AG08395 (cell line): ENCODE measurements at places on chromosomes 11 and 22.

GRCh38 chr11:87473174-87473573, 435.4 kb downstream of the TMEM135 start:
- DNase-seq, result peak; percentile 72

DNA sequence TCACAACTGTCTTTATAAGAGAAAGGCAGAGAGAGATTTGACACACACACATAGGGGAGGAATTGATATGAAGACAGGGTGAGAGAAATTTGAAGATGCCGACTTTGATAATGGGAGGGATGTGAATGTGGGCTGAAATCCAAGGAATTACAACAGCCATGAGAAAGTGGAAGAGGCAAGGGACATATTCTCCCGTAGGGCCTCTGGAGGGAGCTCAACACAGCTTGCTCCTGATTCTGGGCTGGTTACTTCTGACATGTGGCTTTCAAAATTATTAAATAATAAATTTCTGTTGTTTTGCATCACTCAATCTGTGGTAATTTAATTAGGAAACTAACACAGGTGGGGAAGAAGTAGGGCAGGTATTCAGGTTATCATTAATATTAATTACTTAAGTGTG, 282.9 kb downstream of the LUZP2 start:
- no peak for DNase-seq

DNA sequence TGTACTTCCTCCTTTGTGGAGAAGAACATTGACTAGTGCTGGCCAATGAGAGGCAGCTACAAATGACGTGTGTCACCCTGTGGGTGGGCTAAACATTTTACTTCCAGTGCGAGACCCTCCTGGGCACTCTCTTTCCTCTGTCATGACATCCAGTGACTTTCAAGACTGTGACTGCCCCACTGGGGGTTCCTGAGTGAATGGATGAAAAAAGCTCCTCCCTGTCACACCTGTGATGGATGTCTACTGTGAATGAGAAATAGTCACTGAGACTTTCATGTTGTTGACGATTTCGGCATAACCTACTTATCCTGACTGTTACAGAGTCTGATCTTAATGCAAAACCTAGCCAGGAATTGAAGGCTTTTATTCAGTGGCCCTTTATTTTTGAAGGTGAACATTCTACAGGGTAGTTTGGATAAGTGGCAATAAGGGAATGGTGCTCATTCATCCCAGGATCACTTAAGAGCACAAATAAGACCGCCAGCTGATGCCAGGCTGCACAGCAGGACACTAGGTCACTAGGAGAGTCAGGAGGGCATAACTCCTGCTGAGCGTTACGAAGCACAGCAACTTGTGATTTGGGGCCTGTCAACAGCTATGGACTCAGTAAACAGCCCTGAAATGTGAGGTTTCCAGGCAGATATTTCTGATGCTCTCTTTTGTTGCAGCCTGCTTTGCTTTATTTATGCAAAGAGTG, 636.6 kb downstream of the NTM start:
- DNase-seq, result no peak

DNA sequence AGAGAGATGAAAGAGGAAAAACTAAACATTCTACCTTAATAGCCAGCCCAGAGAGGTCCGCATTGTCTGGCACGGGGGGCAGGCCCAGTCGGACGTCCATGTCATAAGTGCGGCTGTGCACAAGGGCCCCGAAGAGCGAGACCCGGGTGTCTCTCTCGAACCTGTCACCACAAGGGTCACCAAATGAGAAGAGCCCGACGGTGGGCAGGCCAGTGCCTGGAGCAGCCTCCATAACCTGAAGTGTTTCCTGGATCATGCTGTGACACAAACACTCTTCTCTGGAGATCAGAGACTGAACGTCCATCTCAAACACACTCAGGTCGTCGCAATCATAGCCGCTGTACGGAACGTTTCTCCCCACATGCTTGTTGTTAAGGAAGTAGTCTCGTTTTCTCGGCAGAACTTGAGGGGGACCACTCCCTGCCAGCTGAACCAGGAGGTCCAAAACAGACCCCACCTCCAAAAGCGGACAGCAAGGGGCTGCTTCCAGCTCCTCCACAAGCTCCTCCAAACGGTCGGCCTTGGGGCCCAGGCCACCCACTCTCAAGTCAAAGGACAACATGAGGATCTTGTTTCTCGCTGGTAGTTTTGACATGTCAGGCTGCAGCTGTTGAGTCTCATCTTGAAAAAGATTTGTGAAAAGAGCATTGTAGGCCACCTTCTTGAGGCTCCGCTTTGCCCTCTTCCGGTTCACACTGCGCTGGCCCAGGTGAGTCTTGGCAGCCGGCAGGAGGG, 971 bp downstream of the TUBGCP6 start:
- no peak for DNase-seq

DNA sequence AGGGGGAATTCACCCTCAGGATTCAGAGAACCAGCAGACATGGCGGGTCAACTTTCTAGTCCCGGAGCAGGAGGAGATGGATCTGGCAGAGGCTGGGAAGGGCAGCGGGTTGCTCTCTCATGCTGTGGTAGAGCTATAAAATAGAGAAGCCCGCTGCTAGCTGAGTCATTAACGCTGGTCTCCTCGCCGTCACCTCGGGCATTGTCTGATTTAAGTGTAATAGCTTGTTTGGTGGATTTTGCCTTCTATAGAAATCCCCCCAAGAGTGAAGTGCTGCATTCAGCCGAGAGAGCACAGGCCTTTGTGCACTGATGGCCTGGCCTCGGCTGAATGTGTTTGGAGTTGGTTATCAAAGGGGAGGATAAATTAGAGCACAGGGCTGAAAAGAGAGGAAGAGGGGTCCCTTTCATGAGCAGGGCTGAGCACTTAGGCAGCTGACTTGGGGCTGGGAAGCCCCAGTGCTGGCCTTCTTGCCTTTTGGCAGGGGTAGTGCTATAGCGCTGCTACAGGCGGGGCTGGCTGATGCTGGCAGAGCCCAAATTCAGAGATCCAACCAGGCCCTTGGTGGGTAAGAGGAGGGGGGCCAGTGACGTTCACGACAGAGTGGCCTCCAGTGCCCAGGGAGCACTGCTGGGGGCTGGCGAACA, 161.1 kb upstream of the CADM1 start:
- no peak for DNase-seq

- DNase-seq, result no peak
Measured at GRCh38 chr11:75167617-75168016, 16.7 kb downstream of the SLCO2B1 start.

DNA sequence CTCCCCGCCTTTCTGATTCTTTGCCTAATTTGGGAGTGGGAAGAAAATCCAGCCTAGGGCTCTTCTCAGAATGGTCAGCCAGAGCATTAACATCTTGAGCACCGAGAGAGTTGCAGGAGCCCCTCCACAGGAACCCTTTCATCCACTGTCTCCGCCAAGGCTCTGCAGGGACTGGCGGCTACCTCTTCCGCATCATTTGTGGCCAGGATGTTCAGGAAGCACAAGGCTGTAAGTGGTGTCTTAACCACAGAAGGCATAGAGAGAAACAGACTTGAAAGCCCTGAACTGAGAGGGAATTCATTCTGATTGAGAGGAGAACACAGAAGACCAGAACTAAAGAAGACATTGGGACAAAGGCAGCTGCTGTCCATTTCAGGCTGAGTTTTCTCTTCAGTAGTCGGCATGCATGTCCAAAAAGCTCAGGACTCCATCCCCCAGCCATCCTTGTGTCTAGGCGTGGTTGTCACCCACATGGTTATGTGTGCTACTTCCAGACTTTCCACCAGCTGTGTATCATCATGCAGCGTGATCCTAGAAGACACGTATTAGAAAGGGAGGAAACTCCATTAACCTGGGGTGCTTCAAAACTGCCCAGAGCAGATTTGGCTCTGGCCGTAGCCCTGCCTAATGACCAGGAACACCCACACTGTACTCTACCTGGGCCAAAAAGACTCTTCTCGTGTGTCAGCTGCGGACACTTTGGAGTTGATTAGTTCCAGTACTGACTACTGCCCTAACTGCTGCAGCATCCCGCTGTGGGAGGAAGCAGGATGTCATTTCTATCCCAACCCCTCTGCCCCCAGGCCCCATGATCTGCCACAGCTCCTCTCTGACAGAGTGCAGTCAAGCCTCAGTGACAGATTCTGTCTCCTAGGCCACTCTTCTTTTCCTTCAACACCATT, 725.1 kb downstream of the NTM start:
- peak; percentile 57 for DNase-seq

GRCh38 chr11:2700415-2701211, 819 bp upstream of the KCNQ1OT1 start:
- peak; percentile 49 for DNase-seq
